ENCODE measurements at places on chromosomes 2 and 18. TPM values are rescaled to one million over a fixed set of nuclear protein-coding genes. Genes with fewer than 3 reads are reported as not detected.

The AQP4 gene
- 1.5 TPM for total RNA-seq

- DNase-seq, result peak; percentile 51
These were observed 113.3 kb upstream of the SERTAD2 start for GRCh38 chr2:64766841-64767669.

DNA sequence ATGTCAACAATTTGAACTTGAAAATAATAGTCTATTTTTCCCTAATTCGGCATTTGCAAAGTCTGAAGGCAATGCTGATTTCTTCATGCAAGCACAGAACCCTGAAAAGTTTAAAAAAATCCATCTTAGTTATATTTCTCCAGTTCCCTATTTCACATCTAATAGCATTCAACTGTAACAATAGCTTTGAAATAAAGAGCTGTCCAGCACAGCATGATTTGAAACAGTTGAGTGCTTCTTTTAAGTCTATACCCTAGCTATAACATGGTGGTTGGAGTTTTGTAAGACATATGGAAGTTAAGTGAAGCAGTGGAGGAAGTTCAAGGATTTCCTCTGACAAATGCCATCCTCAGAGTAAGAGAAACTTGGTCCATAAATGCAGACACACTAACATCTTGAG, 691.9 kb downstream of the ERBB4 start:
- no peak for DNase-seq

DNA sequence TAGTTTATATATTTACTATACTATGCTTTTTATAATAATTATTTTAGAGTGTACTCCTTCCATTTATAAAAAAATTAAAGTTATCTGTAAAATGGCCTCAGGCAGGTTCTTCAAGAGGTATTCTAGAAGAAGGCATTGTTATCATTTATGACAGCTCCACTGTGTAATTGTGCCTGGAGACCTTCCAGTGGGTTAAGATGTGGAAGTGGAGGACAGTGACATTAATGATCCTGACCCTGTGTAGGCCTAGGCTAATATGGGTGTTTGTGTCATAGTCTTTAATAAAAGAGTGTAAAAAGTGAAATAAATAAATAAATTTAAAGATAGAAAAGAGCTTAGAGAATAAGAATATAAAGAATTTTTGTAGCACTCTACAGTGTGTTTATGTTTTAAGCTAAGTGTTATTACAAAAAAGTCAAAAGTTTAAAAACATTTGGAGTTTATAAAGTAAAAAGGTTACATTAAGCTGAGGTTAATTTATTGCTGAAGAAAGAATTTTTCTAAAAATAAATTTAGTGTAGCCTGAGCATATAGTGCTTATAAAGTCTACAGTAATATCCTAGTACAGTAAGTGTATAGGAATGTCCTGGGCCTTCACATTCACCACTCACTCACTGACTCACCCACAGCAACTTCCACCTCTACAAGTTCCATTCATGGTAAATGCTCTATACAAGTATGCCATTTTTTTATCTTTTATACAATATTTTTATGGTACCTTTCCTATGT, 190.0 kb upstream of the SESTD1 start:
- DNase-seq, result no peak

The TNFRSF11A gene
- 3.0 TPM for total RNA-seq

The CDC42EP3 gene
- total RNA-seq, result 12.2 TPM

GRCh38 chr2:105496271-105496670, 97.4 kb upstream of the FHL2 start:
- no peak for DNase-seq

The RTP5 gene
- total RNA-seq, result not detected

DNA sequence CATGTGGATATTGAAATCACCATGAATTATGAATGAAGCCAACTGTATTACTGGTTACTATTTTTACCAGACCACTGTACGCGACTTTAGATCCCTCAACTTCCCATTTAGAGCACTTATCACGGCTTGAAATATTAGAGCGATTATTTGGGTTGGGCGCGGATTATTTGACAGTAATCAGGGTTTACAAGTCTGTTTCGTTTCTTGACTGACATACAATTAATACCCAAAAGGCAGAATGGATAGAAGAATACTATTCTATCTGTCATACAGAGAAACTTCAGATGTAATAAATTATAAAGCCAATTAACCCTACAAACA, 496 bp upstream of the NAPG start:
- no peak for DNase-seq

DNA sequence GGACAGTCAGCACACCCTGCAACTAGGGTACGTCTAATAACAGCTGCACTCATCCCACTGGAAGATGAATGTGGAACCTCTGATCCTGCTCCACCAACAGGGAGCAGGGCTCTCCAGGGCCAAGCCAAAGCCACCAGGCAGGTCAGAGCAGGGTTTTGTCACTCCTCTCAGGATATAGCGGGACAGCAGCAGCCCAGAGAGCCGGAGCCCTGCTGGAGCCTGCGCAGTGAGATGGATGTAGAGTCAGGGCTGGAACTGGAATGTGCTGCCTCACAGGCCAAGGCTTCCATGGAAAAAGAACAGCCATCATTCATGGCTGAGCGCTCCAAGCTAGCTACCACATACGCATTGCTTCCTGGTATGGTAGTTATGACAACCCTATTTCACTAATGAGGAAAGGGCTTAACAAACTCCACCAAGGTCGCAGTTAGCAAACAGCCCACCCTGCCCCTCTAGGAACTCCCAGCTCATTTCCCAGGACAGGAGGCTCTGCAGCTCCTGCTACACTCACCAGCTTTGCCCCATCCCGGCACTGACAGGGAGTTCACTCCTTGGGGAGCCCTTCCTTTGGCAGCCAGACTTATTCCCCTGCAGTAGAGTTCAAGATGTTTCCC, 85.2 kb downstream of the HS1BP3 start:
- DNase-seq, result peak; percentile 47

The CFAP65 gene
- not detected for total RNA-seq

DNA sequence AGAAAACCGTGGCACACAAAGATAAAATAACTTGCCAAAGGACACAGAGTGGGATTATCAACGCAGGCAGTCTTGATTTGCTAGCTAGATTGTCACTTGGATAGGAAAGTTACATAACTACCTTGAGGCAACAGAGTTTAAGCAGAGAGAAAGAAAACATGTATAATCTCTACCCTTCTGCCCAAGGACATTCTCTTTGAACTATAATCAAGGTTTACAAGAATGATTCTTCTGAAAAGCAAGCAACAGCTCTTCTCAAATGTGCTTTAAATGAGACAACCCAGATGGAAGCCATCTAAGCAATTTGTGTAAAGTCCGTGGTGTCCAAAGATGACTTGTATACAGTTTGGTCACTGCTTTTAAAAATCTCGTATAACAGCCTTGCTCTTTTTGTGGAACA, 177.4 kb downstream of the CD226 start:
- DNase-seq, result no peak

DNA sequence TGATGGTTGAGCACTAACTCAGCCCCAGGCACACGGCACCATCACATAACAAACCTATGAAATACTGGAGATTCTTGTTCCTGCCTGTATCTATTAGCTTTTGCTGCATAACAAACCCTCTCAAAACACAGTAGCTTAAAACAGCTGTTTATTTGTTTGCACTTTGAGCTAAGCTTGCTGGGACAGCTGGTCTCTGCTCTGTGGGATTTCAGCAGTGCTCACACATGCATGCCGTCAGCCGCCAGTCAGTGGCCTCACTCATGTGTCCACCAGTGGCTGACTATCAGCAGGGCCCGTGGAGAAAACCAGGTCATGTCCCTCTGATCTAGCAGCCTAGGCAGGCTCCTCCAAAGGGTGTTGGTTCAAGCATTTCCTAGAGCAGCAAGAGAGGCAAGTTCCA, 52.8 kb upstream of the RAB12 start:
- DNase-seq, result no peak

DNA sequence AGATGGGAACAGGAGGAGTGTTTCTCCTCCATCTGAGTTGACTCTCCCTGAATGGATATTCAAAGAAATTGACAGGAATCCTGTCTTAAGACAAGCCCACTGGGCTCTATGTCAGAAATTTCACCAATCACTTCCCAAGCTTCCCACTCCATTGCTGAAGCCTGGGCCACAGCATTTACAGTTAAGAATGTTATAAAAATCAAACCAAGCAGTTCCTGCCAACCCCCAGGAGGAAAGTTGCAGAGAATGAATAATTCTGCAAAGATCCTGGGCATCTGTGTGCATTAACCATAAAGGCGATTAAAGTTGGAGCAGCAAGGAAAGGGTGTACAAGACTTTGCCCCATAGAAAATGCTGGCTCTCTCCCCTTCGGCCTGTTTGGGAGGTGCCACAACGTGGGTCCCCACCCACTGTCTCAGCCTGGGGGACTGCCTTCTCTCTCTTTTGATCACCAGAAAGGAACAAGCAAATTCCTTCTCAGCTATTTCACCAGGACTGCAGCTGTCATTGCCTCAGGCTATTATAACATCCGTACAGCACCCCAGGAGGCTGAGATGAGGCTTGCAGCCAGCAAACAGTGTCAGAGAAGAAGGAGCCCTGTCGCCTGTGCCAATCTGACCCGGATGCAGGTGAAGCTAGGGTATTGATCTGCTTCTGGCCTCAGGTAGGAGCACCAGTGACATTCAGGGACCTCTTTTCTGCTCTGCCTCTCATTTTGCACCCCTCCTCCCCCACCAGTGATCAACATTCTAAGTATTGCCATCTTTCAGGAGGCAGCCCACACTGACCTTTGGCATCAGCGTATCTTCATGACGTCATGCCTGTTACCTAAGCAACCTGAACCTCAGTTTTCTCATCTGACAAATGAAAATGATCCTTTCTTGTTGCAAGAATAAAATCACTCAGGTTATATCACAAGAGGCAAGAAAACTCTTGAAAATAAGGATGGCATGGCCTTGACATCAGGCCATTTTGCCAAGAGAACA, 219.0 kb downstream of the SH3BP4 start:
- peak; percentile 64 for DNase-seq

GRCh38 chr2:70988726-70989648, 5.7 kb downstream of the TEX261 start:
- no peak for DNase-seq

The SEPTIN10 gene
- total RNA-seq, result 89.9 TPM

- DNase-seq, result no peak
These were observed 21.1 kb upstream of the MALT1 start for GRCh38 chr18:58649966-58650816.

DNA sequence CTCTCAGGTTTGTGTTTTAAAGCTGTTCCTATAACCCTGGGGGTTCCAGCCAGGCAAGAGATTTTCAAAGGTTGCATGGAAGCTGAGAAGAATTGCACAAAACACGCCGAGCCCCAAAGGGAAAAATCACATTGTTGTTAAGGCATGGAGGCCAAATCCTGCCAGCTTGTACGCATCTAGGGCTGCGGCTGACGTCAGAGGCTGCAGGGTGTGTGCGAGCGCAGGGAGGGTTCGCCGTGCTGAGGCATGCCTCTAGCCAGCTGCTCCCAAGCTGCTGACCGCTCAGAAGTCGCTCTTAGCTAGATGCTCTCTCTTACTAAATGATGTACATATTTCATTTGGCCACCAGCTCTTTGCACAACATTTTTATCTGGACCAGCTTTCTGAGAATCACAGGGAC, 191.8 kb downstream of the LPIN1 start:
- no peak for DNase-seq

DNA sequence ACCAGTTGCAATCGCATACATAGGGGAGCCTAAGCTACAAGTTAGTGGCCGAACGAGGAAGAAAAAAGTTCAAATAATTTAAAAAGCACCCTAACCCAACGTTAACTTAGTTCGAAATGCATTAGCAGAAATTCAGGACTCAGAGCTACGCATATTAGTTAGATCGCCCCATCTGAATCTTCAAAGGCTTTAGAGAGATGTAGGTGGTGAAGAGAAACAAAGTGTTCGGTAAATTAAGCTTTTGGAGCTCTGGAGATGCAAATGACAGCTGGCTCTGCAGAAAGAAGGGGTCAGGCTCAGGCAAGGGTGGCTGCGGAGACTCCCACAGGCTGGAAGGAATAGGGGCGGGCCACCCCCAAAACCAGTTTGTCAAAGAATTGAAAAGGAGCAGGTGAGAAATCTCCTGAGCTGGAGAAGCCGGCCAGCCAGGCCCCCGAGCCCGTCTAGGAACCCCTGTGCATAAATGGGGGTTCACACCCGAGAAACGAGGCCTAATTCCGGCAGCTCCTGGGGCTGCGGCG, 621 bp downstream of the TXNL1 start:
- no peak for DNase-seq

GRCh38 chr2:196510246-196510645, 129.3 kb upstream of the CCDC150 start:
- no peak for DNase-seq

DNA sequence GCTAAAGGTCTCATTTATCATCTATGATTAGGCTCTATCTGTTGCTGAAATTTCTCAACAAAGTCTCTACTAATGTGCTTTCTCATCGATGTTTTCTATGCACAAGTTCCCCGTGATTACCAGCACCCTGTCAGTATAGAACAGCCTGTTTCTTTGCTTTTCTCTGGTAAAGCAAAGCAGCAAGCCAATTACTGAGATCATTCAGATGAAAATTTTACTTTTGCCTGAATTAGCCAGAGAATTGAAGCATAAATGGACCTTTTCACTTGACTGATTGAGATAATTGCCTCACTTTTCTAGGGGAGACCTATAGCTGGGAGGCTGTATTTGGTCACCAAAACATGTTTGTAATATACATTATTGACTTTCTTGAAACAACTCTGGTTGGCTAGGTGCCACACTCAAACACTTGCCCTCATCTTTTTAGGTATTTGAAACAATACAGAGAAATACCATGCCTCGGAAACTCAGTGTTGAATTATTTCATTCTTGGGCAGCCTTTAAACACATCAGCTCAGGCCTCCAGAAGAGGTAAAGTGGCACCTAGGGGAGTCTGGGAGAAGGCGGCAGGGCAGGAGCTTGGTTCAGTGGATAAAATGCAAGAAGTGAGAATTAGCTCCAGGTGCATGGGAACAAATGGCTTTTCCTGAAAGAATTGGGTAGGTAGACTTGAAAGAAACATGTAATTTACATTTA, 96.2 kb downstream of the GALNT3 start:
- no peak for DNase-seq

- no peak for DNase-seq
These were observed 338.0 kb downstream of the BCL11A start for GRCh38 chr2:60215386-60215901.
